ENCODE measurements at places on chromosomes 6 and 20. TPM values are rescaled to one million over a fixed set of nuclear protein-coding genes. Genes with fewer than 3 reads are reported as not detected.

- no peak for DNase-seq
These were observed 27.9 kb downstream of the FOXO3 start for GRCh38 chr6:108588586-108588985.

DNA sequence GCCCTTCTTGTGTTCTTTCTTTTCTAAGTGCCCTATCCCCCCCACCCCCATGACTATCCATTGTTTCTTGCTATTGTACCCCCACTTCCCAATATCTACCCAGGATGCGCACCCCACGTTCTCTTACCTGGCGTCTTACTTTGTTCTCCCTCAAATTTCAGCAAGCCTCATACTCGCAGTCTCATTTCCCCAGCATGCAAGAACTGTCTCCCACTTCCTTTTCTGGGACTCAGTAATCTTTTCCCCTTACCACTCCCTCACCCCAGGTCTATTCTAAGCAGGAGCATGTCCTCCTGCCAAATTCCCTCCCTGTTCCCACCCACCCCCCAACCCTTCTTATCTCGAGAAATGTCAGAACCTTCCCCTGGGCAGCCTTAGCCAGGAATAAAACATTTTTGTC, 1.7 kb upstream of the EHMT2 start:
- DNase-seq = no peak

DNA sequence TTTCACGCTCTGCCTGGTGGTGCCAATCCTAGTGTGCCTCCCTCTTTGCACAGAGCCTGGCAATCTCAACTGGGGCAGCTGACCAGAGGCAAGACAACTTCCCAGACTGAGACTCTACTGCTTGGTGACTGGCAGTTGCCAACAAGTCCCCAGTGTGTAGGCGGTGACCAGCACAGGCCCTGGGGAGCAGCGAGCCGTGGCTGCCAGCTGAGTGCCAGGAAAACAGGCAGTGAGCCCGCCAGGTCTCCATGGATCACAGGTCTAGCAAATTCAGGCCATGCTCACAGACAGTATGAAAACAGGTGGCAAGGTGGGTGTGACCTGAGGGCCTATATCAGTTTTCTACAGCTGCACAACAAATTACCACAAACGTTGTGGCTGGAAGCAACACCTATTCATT, 289.9 kb downstream of the KIF16B start:
- no peak for DNase-seq

GRCh38 chr6:139311831-139312230, 20.0 kb upstream of the TXLNB start:
- no peak for DNase-seq

DDRGK1 gene
- 113 TPM for total RNA-seq

ADRM1 gene
- total RNA-seq = 99.7 TPM

PSORS1C2 gene
- not detected for total RNA-seq

Measured in upper lobe of left lung (tissue), 6 donors.